ENCODE measurements at places on chromosomes 1 and 21.

DNA sequence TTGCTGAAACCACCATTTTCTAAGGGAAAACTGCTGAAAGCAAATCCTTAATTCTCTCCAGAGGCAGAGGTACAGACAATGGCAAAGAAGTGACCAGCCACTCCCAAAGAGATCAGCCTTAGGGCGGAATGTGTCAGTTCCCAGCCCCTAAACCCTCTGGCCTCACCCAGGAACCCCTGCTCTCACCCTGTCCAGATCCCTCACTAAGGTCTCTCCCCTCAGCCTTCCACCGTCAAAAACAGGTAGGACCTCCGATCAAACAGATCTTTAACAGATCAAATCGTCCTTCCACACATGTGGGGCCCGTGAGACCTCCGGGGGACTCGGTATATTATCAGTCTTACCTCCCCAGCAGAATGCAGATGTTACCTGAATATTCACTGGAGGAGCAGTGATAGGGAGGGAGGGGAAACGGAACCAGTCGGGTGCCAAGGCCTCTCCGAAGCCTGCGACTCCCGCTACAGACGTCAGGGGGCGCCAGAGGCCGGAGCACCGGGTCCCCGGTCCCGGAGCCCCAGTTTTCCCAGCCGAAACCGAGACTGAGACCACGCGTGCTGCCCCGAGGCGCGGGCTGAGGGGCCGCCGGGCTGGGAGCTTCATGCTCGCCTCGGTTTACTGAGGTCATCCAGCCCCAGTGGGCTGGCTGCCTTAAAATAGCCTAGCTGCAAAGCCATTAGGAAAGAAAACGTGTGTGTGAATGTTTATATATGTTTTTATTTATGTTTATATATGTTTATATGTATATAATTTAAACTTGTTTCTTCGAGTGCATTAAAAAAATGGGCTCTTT is 23.6 kb downstream of the GPA33 start:
- DNase-seq: peak; percentile 71

DNA sequence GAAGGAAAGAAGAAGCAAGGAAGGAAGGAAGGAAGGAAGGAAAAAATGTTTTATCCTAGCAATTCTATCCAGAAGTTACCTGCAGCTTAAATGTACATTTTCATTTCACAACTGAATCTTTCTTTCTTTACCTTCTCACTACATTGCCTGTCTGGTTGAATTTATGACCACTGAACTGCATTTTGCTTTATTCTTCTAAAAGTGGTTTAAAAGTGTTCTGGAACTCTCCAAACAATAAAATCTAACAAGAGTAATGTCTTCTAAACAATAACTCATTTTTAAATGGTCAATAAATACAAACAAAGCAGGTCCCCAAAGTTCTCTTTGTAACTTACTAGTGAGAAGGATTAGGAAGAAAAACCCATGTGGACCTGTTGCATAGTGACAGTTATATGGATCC is 587.5 kb upstream of the NEGR1 start:
- DNase-seq: no peak

- no peak for DNase-seq
Observed at GRCh38 chr1:53371121-53371666, 43.3 kb upstream of the LRP8 start.

DNA sequence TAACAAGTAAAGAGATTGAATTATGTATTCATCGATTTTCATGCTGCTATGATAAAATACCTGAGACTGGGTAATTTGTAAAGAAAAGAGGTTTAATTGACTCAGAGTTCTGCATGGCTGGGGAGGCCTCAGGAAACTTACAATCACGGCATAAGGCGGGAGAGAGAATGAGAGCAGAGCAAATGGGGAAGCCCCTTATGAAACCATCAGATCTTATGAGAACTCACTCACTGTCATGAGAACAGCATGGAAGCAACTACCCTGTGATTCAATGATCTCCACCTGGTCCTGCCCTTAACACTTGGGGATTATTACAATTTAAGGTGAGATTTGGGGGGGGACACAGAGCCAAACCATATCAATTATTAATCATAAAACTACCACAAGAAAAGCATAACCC is 3.3 kb upstream of the GBP3 start:
- peak; percentile 33 for DNase-seq

DNA sequence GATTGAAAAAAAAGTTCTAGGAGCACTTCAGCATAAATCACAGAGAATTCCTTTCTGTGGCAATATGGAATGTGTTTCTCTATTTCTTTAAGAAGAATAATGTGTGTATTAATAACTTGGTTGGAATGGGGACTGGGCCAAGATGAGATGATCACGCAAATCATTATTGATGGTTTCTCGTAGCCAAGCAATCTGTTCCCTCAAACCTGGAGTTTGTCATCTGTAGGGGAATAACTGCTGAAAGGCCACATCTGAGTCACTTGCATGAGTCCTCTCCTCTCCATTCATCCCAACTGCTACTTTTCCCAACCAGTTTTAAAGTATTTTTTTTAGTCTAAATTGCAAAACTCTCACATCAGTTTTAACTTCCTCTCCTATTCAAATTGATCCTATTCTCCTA is 480.4 kb downstream of the PLPP3 start:
- no peak for DNase-seq

DNA sequence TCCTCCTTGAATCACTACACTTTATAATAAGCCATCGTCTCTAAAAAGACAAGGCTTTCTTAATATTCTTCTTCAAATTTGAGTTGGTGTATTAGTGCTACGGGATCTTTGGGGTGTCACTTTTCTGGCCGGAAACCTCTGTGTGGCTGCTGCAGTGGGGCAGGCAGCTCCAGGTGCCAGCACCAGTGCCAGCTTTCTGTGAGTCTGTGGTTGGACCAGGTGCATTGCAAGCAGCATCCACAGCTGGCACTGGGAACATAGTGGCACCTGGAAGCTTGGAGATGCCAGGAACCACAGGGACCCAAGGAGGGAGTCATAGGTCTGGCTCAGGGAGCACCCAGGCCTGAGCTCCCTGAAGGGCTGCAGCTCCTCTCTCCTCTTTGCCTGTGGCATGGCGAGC is 111.8 kb upstream of the RUNX3 start:
- no peak for DNase-seq

GRCh38 chr1:67997746-67998145 is 52.7 kb downstream of the DIRAS3 start:
- DNase-seq: no peak

DNA sequence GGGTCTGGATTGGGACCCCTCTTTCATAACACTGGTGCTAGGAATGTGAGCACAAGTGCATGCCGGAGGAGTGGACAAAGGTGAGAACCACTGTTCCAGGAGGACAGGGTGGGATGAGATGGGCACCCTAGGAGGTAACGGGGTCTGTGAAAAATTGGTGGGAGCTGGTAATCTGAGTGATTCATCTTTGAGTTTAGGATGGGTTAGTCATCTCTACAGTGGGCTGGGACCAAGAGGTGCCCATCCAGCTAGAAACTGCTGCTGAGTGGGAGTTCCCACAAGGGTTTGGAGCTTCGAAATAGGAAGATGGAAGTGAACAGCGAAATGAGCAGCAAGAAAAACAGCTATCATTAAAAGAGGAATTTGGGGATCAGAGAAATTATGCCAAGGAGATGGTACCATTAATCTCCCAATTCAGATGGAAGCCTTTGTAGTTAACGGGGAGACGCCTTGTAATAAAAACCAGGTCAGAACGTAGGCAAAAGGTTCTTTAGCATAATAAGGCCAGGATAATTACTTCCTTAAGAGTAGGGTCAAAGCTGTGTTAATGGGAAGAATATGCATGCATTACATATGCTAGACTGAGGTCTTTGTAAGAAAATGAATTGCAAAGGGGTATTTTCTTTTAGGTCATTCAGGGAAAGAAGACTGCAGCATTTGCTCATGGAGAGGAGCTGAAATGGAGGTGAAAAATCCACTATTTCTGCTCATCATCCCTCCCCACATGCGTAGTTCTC is 55.5 kb downstream of the OLFML3 start:
- DNase-seq: no peak

DNA sequence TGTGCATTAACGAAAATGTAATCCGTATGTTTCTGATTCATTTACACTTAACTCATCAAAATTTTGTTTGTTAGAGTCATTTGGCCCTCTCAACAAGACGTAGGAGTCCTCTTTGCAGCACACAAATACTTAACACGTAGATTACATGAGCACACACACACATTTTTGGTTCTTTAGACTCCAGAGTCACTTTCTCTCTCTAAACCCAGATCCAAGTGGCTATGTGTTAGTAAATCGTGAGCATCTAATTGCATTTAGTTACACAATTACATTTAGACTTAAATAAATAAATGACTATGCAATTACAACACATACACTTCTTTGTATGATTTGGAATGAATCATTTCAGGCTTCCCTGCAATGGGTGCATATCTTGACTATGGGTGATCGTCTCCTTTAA is 109.0 kb upstream of the GREM2 start:
- no peak for DNase-seq

DNA sequence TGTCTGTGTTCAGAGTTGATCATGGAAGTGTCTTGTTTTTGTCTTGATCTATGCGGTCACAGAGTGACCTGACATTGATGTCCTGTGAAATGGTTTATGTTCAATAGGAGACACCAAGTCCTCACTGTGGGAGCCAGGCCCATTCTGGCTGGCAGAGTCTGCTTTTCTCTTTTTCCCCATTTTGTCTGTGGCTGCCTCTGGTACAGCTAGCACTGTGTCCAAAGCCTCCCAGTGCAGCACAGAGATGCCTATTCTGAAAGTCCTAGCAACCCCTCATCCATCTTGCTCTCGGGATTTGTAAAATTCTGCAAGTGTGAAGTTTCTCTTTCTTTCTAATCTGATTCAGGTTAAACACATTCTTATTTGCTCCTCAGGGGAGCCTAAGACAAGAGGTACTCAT is 14.3 kb downstream of the TNN start:
- DNase-seq: no peak

DNA sequence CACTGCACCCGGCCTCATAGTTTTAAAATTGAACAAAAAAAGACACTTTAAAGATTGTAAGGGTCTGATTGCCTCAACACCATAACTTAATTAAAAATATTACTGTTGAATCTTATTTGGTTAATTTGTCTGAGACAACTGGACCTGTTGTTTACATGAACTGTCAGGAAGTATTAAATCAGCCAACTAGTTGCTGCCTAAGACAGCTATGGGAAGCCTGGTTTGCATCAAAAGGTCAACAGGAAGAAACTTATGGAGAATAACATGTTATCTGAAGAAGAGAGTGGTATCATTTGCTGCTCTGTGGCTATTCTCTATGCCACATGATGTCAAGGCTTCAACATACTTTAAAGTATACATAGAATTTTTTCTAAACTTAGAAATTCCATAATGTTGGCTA is 853.5 kb upstream of the ADAMTS5 start:
- DNase-seq: no peak

- no peak for DNase-seq
Observed at GRCh38 chr1:206465951-206466350, 4.3 kb upstream of the IKBKE start.

Data from CD14-positive monocyte (primary cell).